ENCODE measurements at places on chromosomes 2 and 18.

DNA sequence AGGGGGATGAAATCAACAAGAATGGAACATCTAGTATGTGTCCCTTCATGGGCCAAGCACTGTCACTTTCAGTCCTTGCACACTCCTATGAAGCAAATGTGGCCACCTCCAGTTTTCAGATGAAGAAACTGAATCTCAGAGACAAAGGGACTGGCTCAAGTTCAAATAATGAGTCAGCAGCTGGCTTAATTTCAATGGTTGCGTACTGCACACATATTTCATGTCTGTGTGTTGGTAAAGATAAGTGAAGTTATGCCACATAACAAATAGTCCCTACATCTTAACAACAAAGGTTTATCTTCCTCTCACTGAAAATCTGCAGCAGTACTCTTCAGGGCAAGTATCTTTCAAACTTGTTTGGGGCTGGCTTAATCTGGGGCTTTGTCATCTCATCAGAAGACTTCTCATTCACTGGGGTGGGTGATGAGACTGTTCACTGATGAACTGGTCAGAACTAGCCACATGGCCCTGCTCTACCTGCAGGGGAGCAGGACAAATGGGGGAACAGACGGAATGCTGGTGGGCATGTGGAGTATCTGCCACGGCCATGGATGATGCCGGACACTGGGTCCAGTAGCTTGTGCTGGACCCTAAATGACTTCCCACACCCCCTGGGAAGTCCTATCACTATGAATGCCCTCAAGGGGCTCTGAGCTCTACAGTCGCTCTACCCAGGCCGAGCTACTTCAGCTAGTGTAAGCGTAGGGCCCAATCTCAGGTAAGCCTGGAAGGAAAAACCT lies 263.2 kb downstream of the CYP26B1 start:
- peak; percentile 43 for DNase-seq

GRCh38 chr18:68035774-68036522 lies 519.4 kb upstream of the DSEL start:
- DNase-seq: no peak

GRCh38 chr2:111668741-111669140 lies 215.3 kb downstream of the ANAPC1 start:
- DNase-seq: no peak

DNA sequence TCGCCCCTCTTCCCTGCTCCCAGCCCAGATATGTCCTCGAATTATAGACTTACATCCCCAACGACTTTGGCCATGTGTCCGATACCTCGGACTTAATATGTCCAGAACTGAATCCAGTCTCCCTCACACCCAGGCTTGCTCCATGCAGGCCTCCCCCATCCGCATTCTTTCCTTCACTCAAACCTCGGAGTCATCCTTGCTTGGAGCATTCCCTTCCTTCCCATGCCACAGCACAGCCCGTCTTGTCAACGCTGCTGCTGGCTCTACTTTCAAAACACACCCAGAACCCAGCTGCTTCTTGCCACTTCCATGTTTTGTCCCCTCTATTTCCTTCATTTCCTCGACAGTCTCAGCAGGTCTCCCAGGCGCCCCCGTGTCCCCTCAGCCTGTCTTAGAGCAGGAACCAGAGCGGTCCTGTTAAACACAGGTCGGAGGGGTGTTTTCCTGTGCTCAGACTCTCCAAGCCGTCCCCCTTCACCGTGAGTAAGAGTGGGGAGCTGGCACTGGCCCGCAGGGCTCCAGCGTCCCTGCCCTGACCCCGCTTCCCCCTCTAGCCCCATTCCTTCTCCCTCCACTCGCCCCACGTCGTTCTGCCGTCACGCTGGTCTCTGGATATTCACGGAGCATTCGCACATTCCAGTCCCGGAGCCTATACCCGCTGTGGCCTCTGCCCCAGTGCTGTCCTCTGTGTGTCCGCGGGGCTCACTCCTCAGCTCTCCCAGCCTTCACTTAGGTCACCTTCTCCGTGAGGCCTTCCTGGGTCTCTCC lies 54.4 kb downstream of the VAPA start:
- no peak for DNase-seq

DNA sequence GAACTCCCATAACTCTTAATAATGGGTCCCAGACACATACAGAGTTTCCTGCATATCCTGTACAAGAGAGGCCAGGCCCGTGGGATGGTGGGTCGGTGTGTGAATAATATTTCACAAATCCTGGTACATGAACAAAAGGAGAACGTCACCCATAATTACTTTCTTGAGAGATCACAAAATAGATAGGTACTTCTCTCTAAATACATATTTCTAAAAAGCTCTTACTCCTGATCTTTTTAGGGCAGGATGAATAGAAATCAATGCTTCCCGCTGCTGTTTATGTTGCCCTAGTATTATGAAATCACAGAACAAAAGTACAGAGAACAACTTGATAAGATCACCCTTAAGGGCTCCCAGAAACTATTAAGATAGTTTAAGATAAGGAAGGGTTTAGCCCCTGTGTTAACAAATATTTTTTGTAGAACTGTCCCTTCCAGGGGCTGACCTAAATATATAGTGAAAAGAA lies 5.4 kb downstream of the IRS1 start:
- DNase-seq: no peak

- DNase-seq: no peak
These were observed 1.2 kb downstream of the CDH20 start for GRCh38 chr18:61334491-61334850.

- no peak for DNase-seq
These were observed 196.4 kb downstream of the AGAP1 start for GRCh38 chr2:235690082-235690808.

GRCh38 chr2:128626760-128627511 lies 308.3 kb upstream of the HS6ST1 start:
- DNase-seq: no peak

- DNase-seq: no peak
These were observed 58.8 kb upstream of the CDC42EP3 start for GRCh38 chr2:37730037-37730818.

GRCh38 chr18:33666915-33667314 lies 88.9 kb downstream of the ASXL3 start:
- DNase-seq: no peak

DNA sequence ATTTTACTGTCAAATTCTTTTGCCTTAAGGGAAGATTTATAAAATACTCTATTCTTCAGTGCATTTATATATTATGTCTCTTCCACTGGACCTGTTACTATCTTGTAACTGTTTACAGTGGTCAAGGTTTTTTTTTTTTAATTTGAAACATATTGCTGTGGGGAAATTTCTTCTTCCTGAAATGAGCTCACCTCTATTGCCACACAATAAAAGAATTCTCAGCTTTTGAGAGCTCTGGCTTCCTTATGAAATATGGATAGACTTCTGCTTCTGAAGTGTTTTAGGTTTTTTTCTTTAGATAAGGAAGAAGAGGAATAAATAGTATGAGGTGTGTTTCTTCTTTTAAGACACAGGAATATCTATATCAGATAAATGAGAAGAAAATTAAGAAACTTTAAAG lies 7.7 kb downstream of the VRK2 start:
- DNase-seq: no peak

DNA sequence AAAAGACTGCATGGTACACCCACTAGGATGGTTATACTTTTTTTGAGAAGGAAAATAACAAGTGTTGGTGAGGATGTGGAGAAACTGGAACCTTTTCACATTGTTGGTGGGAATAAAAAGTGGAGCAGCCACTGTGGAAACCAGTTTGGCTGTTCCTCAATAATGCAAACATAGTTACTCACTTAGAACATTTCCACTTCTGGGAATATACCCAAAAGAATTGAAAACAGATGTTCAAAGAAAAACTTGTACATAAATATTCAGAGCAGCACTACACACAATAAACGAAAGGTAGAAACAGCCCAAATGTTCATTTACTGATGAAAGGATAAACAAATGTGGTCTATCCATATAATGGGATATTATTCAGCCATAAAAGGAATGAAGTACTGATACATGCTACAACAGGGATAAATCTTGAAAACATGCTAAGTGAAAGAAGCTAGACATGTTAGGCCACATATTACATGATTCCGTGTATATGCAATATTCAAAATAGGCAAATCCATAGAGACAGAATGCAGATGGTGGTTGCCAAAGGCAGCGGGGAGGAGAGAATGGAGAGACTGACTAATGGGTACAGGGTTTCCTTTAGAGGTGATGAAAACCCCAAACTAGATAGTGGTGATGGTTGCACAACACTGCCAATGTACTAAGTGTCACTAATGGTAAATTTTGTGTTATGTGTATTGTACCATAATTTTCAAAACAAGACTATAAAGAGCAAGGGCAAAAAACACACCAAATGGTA lies 20.9 kb upstream of the LMAN1 start:
- peak; percentile 16 for DNase-seq

DNA sequence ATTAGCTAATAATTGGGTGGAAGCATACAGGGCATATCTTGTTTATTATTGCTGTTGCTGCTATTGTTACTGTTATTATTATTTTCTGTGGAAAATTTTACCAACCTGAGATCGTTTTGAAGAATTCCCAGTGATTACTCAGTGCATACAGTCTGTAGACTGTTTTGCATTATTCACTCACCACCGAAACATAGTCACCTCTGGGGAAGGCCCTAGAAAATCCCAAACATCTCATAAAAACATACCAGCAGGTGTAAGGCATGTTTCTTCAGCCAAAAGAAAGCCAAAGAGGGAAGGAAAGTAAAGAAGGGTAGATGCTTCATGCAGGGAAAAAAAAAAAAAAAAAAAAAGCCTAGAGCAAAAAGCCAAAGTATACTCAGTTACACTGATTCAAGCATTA lies 647.7 kb downstream of the BCL11A start:
- no peak for DNase-seq

GRCh38 chr2:140454717-140455116 lies 1674.5 kb upstream of the NXPH2 start:
- DNase-seq: peak; percentile 11

GRCh38 chr2:30310955-30311354 lies 79.6 kb downstream of the LBH start:
- DNase-seq: no peak

DNA sequence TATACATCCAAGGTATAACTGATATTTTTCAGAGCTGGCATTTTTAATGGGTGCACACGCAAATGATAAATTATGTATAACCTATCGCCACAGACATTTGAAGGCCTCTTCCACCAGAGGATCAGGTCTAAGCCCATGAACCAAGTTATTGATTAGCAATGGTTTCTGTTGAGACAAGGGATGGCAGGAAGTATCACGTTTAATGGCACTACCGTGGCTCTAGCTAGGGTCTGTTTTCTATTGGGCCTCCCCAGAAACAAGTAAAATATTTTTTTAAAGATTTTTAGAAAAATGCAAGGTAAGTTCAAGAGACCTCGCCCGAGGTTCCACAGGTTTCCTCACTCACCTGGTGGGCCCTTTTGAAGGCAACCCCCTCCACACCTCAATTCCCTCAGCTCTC lies 667 bp downstream of the GFPT1 start:
- no peak for DNase-seq

GRCh38 chr2:32068-32467 lies 14.2 kb downstream of the FAM110C start:
- no peak for DNase-seq

- DNase-seq: no peak
These were observed 248.9 kb downstream of the GLI2 start for GRCh38 chr2:120984452-120985173.

- no peak for DNase-seq
These were observed 138.3 kb upstream of the TTC39C start for GRCh38 chr18:23875966-23876895.

- peak; percentile 73 for DNase-seq
These were observed 212.2 kb upstream of the THUMPD2 start for GRCh38 chr2:39991298-39991697.

GRCh38 chr18:48866028-48866733 lies 84.6 kb downstream of the SMAD7 start:
- DNase-seq: peak; percentile 17

DNA sequence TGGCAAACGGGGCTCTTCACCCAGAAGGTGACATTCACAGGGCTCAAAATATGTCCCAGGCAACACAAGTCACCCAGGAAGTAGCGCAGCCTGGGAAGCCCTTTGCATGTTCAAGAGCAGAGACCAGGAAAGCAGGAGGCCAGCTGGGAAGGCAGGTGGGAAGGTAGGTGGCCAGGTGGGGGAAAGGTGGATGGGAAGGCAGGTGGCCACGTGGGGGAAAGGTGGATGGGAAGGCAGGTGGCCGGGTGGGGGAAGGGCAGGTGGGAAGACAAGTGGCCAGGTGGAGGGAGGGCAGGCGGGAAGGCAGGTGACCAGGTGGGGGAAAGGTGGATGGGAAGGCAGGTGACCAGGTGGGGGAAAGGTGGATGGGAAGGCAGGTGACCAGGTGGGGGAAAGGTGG lies 102.7 kb downstream of the ZNF516 start:
- no peak for DNase-seq

GRCh38 chr2:31107591-31108300 lies 30.5 kb downstream of the GALNT14 start:
- DNase-seq: no peak

DNA sequence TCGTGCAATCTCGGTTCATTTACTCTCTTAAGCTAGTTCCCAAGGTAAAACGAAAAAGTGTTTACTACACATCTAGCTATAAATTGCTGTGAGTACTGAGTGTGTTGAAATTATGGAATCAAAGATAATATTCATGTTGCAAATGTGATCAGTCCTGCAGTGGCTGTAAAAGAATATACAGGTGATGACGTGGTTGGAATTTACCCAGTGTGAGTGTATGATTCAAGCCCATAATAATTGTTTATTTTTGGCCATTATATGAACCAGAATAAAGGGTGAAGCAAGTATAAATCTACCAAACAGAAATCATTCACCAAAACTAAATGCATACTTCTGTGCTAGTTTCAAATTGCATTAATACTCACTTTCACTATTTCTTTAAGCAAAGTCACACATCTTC lies 1363.6 kb upstream of the CHAC2 start:
- no peak for DNase-seq

GRCh38 chr2:138321458-138321857 lies 180.1 kb upstream of the SPOPL start:
- DNase-seq: no peak

- no peak for DNase-seq
These were observed 81.4 kb downstream of the MTCL1 start for GRCh38 chr18:8786483-8787370.

GRCh38 chr2:112933261-112933660 lies 22.3 kb downstream of the IL37 start:
- no peak for DNase-seq

- DNase-seq: no peak
These were observed 42.8 kb upstream of the TTC39C start for GRCh38 chr18:23971666-23972230.

GRCh38 chr2:17644997-17645720 lies 104.7 kb downstream of the VSNL1 start:
- DNase-seq: no peak

- peak; percentile 10 for DNase-seq
These were observed 169.4 kb downstream of the DNAH7 start for GRCh38 chr2:195899226-195899625.

GRCh38 chr2:134819334-134819733 lies 19.1 kb upstream of the ACMSD start:
- peak; percentile 11 for DNase-seq

All from AG09309 (cell line).